Cardiac muscle cell (in vitro differentiated cells and primary cell): ENCODE measurements at places on chromosomes 7 and 10.

- no peak for DNase-seq
These were observed 46.1 kb downstream of the PARD3 start for GRCh38 chr10:34768972-34769330.

- no peak for DNase-seq
These were observed 19.5 kb downstream of the ADCYAP1R1 start for GRCh38 chr7:31071645-31072029.

- DNase-seq: no peak
These were observed 100.6 kb upstream of the PDE1C start for GRCh38 chr7:32170838-32171237.

- no peak for DNase-seq
These were observed 509.9 kb upstream of the GALNT17 start for GRCh38 chr7:70621954-70622600.

DNA sequence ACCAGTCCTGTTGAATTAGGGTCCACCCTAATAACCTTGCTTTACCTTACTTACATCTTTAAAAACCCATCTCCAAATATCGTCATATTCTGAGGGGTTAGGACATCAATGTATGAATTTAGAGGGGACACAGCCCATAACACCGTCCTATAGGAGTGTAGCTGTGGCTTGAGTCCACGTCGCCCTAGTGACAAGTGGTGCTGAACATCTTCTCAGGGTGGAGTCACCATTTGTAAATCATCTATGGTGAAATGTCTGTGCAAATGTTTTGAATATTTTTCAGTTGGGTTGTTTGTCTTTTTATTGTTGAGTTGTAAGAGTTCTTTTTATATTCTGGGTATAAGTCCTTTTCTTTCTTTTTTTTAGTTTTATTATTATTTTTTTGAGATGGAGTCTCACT lies 5.2 kb upstream of the PRAP1 start:
- DNase-seq: no peak

DNA sequence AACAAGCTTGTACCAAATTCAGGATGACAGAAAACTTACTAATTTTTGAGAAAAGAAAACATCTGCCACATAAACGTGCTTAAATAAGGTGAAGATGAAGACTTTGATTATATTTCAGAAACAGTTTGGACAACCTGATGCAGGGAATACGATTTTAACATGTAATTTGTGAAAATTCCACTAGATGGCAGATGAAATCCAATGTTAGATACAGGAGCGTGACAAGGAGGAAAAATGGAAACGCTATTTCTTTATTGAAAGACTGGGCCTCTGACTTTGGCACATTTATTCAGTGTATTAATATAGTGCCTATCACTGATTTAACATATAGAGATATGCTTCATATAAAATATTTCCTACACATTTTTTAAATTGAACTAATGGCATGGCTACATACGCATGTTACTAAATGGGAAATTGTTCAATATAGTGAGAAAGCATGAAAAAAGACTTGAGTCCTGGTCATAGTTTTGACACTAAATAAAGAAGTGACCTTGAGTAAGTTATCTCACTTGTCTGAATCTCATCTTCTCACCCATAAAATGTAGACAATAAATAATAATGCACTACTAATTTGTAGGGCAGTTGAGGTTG lies 60.7 kb downstream of the CD36 start:
- peak; percentile 67 for DNase-seq

DNA sequence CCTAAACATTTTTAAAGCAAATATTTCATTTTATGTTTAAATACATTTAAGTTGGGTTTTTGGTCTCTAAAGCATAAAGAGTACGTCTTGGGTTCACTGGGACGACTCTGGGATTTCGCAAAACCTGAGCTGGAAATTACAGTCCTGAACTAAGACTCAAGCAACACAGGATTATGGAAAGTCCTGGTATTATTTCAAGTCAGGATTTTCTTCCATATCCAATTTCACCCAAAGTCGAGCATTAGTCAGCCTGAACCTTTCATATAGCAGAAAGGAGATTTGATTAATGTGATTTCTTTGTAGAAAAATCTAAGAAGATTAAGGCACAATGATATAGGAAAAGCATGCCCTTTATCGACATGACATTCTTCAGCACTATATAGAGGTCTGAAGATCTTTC lies 100.0 kb downstream of the MTERF1 start:
- no peak for DNase-seq

DNA sequence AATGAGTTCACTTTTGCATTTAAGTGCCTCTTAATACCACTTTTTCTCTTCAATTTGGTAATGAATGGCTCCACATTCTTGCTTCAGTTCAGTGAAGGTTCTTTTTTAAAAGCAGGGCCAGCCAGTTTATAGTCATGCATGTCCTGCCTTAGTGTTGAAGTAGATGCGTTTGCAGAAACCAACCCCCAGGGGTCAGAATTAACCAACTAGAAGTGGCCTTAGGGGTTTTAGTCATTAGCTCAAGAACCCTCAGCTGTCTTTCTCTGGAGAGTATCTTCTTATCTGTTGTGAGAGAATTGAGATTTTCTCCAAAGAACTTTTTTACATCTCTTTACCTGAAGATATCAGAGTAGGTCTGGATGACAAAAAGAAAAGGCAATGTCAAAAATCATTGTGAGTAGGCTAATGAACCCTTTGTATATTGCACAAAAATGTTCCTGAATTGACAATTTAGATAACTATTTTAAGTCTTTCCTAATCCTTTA lies 82.2 kb downstream of the PIK3CG start:
- DNase-seq: peak; percentile 86

DNA sequence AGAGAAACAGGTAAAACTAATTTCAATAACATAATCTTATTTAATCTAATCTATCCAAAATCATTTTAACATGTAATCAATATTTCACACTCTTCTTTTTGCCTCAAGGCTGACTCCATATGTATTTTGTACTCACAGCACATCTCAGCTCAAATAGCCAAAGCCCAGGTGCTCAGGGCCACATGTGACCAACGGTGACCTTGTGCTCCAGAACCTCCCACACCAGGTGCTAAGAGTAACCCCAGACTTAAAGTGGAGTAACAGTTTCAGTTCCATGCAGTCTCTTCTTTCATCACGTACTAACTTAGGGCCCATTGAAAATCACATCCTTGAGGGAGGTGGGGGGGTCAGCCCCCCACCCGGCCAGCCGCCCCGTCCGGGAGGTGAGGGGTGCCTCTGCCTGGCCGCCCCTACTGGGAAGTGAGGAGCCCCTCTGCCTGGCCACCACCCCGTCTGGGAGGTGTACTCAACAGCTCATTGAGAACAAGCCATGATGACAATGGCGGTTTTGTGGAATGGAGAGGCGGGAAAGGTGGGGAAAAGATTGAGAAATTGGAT lies 47.3 kb downstream of the NCAPG2 start:
- no peak for DNase-seq

DNA sequence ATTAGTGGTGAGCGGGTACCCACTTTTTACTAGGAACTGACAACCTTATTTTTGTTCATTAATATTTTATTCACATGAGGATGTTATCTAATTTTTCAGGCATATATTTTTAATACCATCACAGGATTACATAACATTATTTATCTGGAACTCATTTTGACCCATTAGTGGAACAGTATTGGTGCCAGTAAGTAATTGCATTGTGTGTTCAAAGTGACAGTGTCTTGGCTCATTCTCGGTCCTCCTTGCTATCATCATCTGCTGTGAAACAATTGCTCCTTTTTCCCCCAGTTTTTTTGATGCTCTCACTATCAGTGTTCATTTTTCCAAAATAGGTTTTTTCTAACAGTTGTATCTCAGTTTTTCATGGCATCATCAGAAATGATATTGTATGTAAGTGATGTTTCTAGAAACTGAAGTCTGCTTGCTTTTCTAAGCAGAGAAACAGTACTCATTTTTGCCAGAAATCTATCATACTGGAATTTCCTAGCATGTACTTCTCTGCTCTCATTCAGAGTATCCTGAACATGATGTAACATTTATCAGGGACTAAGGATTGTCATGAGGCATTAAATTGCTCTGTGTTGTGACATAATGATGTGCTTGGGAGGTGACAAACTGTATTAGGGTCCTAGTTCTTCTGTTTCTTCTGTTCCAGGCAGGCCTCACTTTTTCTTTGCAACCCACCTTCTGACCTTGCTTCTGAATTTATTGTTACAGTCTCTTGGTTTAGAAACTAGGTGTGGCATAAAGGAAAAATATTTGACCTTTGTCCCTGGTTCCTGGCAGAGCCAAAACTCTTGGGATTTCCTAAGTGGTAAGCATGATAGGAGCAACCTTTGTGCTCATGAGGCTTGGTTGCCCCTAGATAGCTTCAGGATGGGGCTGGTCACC lies 4.2 kb downstream of the NUB1 start:
- no peak for DNase-seq

DNA sequence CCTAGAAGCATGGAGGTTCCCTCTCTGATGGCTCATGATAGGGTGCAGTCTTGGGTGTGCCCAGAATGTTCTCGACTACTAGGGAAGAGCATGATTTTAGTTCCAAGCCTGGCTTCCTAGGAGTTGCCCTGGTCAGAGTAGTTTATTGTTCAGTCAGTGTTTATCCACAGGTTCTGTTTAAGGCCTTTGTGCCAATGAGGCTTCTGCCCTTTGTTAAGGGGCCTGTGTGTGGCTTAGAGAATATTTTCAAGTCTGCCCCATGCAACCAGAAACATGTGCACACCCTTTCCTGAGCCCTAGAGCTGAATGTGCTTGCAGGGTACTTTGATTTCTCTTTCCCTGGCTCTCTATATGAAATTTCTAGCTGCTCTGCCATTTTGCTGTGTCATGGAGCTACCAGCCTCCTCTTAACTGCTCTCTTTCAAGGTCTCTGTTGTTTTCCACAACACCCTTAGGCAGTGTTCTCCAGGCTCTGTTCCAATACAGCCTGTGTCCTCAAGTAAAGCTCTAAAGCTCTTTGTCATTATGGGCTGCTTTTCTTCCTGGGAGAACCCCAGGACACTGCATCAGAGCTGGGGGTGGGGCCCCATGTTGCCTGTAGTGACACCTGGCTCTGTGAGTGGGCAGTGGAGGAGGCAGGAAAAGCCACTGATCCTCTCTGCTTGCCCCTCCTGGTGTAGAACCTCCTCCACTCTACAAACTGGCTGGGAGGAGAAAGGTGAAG lies 34.1 kb upstream of the TSPAN33 start:
- DNase-seq: peak; percentile 3

DNA sequence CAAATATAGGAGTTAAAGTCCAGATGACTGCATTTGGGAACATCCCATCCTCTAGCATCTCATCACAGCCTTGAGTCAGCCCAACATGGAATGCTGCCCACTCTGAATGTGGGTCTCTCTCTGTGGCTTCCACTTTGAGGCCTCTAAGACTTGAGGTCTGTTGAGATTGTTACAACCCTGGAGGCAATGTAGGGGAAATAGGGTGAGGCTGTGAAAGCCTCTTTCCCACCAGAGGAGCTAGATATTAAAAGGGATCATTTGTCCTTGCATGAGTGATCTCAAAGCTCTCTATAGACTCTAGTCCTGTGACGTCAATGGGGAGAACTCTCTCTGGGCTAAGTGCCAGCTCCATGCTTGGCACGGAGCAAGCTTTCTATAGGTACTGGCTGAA lies 6.4 kb upstream of the GOLGA7B start:
- no peak for DNase-seq

DNA sequence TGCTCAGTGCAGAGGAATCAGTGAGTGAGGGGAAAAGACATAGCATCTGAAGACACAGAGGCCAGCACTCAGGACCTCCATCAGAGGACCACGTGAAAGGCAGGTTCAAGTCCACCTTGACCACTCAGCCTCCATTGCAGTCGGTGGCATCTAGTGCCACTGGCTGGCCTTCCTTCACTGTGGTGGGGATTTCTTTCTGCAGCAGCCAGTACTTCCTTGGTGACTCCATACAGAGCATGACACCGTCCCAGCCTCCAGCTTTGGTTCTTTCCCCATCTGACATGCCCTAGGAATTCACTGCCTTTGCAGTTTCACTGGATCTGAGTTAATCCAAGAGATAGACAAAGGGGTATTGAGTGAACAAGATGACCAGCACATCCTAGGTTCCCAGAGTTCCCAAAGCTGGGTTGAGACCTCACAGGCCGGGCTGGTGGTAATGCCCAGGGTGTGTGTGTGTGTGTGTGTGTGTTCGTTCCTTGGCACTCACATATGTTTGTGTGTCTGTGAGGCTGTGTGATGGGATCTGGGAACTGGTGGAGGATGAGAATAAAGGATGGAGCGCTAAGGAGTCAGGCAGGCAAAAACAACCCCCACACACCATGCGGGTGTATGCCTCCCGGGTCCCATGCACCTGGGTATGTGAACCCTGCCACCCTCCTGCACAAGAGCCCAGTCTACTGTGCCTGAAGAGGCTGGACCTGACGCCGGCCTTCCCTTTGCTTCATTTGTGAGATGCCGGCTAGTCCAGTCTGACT lies 57.8 kb downstream of the SYPL1 start:
- no peak for DNase-seq

DNA sequence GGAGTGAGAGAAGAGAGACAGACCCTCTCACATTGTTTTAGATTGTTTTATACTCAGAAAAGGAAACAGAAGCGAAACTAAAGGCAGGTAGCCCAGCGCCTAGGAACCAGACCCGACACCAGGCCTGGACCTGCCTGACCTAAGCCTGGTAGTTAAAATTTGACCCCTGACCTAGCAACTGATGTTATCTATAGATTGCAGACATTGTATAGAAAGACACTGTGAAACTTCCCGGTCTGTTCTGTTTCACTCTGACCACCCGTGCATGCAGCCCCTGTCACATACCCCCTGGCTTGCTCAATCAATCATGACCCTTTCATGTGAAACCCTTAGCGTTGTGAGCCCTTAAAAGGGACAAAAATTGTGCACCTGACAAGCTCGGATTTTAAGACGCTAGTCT lies 31.6 kb downstream of the VIPR2 start:
- no peak for DNase-seq

DNA sequence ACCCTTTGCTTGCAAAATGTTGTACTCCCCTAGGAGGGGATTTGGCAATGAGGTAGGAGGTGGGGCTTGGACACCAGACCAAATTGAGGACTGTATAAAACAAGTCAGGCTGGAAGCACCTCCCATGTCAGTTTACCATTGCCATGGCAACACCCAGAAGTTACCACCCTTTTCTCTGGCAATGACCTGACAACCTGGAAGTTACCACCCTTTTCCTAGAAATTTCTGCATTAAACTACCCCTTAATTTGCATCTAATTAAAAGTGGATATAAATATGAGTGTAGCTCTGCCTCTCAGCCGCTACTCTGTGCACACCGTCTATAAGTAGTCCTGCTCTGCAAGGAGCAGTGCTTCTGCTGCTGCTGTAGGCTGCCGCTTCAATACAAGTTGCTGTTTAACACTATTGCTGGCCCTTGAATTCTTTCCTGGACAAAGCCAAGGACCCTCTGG lies 7.8 kb upstream of the BLNK start:
- no peak for DNase-seq

DNA sequence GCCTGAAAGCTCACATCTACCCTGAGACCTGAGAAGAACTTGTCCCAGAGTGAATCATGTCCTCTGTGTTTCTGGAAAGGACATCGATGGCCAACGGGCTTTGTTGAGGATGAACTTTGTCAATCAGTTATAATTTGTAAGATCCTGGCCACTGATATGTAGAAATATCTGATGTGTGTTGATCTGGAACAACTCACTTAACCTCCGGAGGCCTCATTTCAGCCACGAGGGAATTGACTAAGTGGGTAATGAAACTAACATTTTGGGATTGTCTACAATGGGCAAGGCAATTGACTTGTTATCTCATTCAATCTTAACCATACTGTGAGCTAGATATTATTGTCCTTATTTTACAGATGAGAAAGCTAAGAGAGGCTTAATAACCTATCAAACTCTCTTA lies 468.1 kb upstream of the NRP1 start:
- DNase-seq: no peak
